GOT3 (cell line): ENCODE measurements at places on chromosomes 4 and X.

- DNase-seq, result no peak
Measured at GRCh38 chrX:68927178-68927577, 98.4 kb downstream of the EFNB1 start.

GRCh38 chr4:114265342-114265741 lies 285.9 kb upstream of the ARSJ start:
- DNase-seq, result no peak

GRCh38 chr4:1523033-1523432 lies 116.8 kb upstream of the NKX1-1 start:
- DNase-seq, result no peak

DNA sequence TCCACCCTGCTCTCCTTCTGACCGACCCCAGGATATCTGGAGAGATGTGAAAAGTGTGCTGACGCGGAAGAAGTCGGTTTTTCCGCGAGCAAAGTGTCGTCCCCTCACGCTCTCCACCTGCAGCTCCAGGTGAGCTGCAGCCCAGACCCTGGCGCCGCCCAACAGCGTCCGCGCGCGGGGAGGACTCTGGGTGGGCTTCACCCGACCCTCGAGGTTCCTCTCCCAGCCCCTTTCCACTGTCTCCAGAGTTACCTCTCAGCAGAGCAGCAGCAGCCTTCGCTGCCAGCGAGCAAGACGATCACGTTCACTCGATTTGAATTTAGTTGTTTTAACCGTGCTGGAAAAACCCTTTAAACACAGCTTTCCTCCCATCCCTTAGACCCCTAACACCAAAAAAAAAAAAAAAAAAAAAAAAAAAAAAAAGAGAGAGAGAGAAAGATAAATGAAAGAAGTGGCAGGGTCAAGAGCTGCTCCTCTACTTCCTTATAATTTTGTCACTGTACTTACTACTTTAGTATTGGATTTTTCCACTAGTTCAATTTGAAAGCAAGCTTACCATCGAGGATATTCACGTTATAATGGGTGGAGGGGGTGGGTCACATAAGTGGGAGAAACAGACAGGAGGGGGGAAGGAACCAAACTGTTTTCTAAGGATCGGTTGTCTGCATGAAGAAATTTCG lies 758 bp upstream of the NR3C2 start:
- DNase-seq, result no peak

GRCh38 chr4:97646997-97647396 lies 496.3 kb downstream of the STPG2 start:
- no peak for DNase-seq

DNA sequence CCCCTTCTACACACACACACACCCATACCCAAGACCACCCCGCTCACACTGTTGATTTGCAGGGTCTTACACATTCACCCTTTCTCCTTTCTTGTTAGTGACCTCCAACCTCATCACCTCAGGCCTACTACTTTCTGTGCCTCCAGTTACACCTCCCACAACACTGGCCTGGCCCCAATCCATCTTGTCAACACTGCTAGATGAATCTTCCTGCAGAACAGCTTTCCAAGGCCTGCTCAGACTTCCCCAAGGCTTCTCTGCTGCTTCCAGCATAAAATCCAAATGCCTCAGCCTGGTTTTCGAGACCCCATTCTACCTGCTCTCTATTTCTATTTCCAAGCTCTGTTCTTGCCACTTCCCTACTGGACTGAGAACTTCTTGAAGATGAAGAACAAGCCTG lies 79.9 kb downstream of the NHSL2 start:
- no peak for DNase-seq

GRCh38 chr4:118734491-118735205 lies 49.5 kb downstream of the METTL14 start:
- DNase-seq, result no peak

DNA sequence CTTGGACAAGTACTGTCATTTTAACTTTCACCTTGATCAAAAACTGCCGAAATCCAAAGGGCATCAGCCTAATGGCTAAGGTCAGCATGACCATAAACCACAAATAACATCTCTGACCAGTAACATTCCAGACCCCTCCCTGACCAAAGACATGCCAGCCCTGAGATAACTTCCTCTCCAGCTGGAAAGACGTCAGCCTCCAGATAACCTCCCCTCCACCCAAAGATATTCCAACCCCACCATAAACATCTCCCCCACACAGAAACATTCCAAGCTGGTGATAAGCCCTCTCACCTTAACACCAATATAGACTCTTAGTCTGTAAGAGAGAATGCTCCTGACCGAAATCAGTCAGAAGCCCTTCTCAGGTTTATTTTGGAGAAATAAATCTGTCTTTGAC lies 7.4 kb downstream of the PPP1R2C start:
- no peak for DNase-seq

DNA sequence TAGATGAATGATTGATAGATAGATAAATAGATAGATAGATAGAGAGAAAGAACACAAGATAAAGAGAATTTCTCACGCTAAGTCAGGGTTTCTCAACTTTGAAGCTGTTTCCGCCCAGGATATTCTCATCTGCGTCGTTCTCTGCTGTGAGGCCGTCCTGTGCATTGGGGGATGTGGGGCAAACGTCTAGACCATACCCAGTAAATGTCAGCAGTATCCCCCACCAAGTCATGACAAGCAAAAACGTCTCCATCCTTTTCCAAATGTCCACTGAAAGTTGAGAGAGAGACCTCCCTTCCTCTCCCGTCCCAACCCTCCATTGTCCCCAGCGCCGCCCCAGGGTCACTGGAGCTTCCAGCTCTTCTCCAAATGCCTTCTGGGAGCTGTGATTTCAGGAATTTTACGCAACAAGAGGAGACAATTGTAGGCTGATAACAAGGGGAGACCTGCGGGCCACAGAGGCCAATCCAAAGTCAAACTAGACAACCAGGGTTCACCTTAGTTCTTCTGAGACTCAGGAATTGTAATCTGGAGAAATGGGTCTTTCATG lies 8.9 kb upstream of the CRLF2 start:
- no peak for DNase-seq

DNA sequence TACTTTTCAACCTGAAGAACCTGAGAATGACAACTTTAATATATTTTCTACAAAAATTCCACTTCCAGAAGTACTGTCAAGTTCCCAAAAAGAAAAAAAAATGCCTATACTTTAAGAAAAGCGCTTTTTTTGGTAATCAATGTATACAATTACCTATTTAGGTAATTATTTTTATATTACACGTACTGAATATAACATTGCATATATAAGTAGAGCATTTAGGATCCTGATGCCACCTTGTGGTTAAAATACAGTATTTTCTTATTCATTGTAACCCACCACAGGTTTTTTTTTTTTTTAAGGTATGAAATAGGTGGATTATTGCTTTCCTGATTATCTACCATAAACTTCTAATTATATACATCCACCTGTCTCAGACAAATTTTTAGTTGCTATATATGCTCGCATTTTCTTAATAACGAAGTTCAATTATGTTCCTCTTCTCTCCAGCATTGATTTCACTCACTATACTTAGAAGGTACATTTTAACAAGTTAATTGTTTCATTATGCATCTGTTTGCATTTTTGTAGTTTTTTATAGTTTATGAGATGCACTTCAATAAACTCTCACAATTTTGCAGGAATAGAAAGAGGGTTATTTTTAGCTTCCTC lies 5.2 kb downstream of the MAP9 start:
- DNase-seq, result no peak
